ENCODE measurements at places on chromosomes 3 and 15.
A peak's percentile ranks its signal among the peaks of the same experiment; 100 is the strongest.

DNA sequence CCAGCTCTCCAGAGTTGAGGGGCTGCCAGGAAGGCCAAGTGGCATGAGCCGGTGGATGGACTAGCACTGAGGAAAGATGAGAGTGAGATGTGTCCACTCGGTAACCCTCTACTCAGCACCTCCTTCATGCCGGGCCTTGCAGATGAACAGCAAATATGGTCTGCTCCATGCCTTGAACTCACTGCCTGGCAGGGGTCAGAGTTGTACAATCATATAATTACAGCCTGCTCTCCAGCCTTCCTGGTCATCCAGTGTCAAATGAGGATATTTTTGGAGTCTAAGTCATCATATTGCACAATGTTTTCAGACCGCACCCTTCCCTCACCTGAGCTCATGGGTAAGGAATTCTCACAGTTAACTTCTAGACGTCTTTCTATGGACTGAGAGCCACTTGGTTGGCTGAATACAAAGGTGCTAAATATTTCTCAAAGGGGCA is 4.9 kb downstream of the MGLL start:
- DNase-seq, result peak; percentile 75

GRCh38 chr3:64144241-64144900 is 80.9 kb downstream of the PRICKLE2 start:
- no peak for DNase-seq

GRCh38 chr3:141544697-141545096 is 57.9 kb downstream of the RASA2 start:
- DNase-seq, result no peak

DNA sequence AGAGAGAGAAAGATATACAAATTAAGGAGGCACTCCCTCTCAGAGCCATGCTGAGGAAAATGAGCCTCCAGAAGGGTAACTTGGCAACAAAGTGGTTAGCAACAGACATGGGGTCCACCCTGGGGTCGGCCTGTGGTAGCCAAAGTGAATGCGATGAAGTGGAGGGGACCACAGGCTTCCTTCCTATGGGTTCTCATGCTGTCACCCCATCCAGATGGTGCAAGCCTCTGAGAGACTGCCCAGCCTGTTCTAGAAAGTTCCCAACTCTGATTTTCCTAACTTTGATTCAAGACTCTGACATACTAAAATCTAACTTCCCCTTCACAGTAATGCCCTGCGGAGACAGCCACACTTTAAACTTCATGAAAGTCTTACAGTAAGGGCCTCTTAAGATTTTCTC is 18.2 kb upstream of the LACTB start:
- no peak for DNase-seq

DNA sequence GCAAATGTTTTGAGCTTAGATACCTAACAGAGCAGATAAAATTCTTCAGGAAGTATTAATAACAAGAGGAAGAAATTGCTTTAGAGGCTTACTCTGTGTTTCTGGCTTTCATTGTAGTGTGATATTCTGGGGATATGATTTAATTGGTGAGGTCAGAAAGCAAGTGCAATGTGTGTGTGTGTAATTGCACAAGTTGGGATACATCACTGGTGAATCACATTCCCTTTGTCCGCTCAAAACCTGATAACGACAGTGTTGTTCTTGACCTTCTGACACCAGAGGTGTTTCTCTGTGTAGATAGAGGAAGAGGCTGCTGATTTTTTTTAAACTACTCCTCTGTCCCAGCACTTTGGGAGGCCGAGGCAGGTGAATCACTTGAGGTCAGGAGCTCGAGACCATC is 161.1 kb downstream of the CACNA2D3 start:
- no peak for DNase-seq

GRCh38 chr3:77655396-77655795 is 615.5 kb downstream of the ROBO2 start:
- DNase-seq, result peak; percentile 48

GRCh38 chr3:187774185-187774789 is 29.0 kb upstream of the BCL6 start:
- no peak for DNase-seq

DNA sequence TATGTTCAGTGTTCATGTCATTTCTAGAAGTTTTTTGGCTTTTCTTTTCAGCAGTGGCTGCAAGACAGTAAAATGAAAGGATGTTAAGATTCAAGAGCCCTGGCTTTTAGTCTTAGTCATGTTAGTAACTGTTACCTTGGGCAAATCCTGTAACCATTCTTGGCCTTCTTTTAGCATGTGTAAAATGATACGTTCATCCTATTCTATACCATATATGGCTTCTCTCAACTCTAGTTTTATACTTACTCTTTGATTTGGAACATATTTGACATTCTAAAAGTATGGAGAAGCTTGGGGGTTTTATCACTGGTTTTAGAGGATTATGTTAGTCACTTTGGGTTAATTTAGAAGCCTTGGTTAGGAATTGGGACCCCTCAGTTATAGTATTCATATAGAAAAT is 20.1 kb downstream of the GTF2E1 start:
- DNase-seq, result peak; percentile 92

DNA sequence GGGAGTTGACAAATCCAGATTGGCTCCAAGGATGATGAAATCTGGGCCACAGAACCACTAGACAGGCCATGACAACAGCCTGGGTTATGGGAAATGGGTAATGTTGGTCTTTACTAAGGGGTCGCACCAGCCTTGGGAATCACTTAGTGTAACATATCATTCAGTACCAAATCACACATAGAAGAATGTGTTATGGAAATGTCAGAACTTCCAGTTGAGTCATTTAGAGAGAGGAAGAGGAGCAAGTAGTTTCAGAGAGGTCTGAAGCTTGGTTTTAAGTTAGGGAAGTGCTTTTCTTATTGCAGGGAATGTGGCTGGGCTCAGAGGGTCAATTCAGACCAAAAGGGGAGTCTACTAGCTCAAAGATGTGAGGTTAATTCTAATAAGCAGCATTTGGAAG is 241.6 kb upstream of the ZPLD1 start:
- no peak for DNase-seq

- DNase-seq, result peak; percentile 33
Observed at GRCh38 chr15:34514251-34514670, 69.2 kb downstream of the GOLGA8B start.

- DNase-seq, result no peak
Observed at GRCh38 chr3:127173516-127174166, 19.3 kb upstream of the PRR23E start.

DNA sequence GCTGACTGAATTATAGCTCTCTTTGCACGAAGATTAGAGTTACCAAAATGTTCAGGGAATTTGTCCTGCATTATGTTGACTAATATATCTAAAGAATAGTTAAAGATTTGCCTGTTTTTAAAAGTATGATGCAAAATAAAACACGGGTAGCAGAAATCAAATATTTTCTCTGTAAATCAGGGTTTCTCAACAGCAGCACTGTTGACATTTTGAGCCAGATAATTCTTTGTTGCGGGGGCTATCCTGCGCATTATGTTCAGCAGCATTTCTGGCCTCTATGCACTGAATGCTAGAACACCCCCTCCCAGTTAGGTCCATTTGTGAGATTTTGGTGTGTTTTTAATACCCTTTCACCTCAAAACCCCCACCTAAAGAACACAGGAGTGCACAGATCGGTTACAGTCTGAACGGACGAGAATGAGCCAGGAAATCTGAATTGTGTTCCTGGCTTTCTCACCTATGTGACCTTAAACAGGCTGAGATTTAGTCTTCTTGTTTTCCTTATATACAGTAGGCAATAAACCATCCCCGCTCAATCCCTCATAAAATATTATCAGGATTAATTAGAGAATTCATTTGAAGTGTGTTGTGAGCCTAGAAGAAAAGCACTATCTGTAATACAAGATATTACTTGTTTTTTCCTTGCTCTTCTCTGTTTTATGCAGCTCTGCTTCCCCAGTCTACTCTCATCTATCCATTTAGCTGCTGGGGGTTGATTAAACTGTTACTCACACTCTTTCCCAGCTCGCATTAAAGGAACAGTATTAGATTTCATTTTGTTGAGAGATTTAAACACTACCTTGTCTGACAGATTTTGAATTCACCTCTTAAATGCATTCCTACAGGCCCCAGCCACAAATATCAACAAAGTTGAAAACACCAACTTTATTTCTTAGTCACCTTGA is 247.5 kb upstream of the GOLIM4 start:
- no peak for DNase-seq

DNA sequence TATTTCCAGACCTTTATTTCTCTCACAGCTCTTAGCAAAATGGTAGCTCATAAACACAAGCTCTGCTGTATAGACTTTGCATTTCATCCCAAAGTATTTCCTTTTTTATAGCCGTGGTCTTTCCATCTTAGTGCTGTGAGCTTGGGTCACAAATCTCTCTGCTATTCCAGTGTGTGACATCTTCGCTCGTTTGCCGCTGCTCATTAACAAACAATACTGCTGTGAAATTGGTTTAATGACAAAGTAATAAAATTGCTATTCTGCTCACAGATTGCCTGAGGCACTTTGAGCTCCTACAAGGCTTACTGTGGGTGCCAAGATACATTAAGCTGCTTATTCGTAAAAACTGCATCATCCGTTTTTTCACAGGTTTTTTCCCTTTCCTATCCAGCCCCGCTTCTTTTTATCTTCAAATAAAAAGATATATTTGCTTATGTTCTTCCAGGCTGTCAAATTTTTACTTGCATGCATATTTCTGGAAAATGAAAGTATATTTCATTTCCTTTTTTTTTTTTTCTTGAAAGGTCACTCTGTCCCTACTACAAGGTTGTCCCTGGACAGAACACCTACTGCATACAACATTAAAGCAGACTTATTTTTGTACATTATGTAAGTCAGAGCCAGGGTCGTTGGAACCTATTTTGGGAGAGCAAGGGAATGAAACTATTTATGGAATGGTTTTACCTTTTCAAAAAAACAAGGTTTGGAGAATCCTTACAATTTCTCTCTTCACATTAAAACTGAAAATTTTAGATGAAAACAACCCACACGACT is 174.5 kb downstream of the MEIS2 start:
- no peak for DNase-seq

DNA sequence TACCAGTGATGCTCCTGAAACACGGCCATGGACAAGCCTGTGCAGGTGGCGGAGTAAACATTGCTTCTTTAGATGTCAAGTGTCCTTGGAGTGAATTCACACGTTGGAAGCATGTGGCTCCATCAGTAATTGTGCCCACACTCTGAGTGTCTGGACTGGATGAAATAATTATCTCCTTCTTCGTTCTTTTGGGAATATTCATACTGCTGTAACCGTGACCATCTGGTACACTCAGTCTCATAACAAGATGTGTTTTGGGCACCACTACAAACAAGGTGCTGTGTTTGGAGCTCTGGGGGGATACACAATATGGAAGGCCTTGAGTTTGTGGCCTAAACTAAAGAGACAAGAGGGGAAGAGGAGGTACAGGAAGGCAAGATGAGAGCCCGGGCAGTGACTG is 165.6 kb downstream of the APBA2 start:
- DNase-seq, result no peak

- no peak for DNase-seq
Observed at GRCh38 chr3:12149029-12149428, 9.7 kb downstream of the TIMP4 start.

DNA sequence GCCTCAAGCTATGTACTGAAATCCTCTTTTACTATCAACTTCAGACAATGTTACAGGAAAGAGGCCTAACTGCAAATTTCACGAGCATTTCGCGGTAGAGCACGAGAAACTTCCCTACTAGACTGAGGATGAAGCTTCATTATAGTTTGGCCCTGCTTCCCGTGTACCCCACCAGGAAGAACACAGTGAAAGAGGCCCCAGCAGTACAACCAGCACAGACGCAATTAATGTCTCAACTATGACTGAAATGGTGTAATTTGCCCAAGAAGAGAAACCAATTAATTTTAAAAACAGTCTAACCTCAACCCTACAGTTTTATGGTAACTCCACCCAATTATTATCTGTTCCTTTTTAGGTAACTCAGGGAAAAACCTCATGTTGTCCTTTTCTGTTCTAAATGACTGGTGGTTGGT is 12.1 kb downstream of the CHSY1 start:
- DNase-seq, result no peak

- no peak for DNase-seq
Observed at GRCh38 chr3:130692455-130692854, 54.2 kb downstream of the PIK3R4 start.

GRCh38 chr3:66010348-66010738 is 28.4 kb downstream of the MAGI1 start:
- no peak for DNase-seq

DNA sequence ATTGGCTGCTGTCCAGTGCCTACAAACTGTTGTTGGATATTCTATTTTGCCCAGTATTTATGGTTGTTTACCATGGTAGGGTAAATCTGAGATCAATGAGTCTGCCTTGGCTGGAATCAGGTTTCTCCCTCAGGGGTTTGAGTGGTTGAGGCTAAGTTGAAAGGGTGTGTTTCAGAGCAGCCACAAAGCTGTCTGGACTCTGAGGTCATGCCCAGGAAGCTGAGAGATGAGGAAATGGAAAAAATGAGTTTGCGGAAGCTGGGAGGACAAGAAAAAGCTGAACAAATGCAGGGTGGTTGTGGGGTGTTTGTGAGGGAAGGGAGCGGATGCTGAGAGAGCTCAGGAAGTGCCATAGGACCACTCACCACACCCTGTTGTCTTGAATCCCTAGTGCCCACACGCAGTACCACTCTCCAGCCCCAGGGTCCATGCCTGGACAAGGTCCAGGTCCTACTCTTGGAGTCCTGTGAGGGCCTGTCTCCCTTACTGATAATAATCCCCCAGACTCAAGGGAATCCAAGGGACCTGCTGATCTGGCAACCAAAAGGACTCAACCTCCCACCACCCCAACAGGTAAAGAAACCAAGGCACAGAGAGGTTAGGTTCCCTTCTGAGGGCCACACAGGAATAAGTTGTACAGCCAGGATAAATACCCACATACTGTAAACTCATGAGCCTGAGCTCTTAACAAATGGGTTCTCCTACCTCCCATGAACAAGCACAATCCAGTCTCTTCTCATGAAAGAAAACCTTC is 81.6 kb downstream of the PPCDC start:
- DNase-seq, result peak; percentile 83

GRCh38 chr15:83983634-83984458 is 251.7 kb upstream of the GOLGA6L4 start:
- DNase-seq, result no peak

GRCh38 chr3:147616998-147617619 is 207.9 kb downstream of the ZIC1 start:
- peak; percentile 18 for DNase-seq

GRCh38 chr3:73255609-73256029 is 194.2 kb downstream of the EBLN2 start:
- peak; percentile 69 for DNase-seq

GRCh38 chr3:71380096-71380495 is 203.4 kb downstream of the FOXP1 start:
- no peak for DNase-seq

DNA sequence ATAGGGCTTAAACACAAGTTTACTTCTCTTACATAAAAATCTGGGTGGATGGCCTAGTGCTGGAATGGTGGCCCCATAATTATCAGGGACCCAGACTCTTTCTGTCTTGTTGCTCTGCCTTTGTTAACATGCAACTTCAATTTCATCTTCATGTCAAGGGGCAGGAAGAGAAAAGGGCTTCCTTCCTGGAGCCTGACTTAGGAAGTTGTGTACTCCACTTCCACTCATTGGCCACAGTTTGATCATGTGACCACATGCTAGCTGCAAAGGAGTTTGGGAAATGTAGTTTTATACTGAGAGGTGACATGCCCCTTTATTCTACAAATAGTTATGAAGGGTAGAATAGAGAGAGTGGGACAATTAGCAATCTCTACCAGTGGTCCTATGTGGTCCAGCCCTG is 39.3 kb downstream of the RHCG start:
- DNase-seq, result no peak

All from fibroblast of skin of right quadriceps (primary cell).